Inflammatory macrophage treated with lipopolysaccharide for 1 hour (primary cell): ENCODE measurements at places on chromosomes 11 and 22.

DNA sequence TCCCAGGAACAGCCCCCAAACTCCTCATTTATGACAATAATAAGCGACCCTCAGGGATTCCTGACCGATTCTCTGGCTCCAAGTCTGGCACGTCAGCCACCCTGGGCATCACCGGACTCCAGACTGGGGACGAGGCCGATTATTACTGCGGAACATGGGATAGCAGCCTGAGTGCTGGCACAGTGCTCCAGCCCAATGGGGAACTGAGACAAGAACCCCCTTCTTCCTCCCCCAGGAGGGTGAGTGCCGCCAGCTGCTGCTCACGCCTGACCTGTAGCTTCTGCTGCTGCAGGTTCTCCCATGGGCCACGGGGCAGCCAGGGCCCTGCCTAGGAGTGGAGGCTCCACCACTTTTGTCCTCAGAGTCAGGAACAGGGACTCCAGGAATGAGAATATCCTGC, 78.2 kb downstream of the VPREB1 start:
- DNase-seq: no peak

- DNase-seq: no peak
Observed at GRCh38 chr22:38727123-38727522, 21.4 kb downstream of the GTPBP1 start.

- DNase-seq: no peak
Observed at GRCh38 chr11:12711496-12711895, 37.3 kb downstream of the TEAD1 start.

DNA sequence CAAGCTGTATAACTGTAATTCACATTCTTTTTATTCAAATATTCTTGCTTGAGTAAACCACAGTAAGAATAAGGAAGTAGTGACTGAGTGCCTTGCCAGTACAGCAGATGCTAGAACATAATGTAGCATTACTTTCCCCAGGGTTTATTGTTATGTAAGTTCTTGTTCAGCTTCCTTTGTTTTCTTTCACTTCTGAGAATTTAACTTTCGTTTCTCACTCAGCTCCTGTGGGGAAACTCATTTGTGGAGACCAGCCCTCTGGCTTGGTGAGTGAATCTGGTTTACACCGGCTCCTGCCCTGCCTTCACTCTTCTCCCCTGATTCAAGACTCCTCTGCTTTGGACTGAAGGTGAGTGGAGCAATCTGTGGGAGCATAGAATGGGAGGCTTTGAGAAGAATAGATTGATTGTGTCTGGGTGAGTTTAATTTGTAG, at the start of gene TRIM22:
Gene TRIM22 (plus strand): TSS at position 240 of the 433 bp plus-strand sequence. CDS start 6,443 bp downstream, outside the sequence.
- peak; percentile 87 for DNase-seq

DNA sequence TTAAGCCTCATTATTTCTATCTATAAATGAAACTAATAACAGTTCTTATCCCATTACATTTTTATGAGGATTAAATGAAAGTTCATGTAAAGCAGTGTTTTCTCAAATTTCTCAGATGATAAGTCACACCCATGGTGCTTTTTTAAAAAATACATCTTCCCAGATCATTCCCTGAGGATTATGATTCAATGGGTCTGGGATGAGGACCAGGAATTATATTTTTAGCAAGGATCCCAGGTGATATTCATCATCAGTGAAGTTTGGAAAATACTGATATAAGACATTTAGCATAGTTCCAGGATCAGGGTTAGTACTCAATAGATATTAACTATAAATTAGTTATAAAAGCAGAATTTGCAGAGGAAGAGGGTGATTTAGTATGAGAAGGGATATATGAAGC, 89.1 kb downstream of the BBOX1 start:
- DNase-seq: no peak

DNA sequence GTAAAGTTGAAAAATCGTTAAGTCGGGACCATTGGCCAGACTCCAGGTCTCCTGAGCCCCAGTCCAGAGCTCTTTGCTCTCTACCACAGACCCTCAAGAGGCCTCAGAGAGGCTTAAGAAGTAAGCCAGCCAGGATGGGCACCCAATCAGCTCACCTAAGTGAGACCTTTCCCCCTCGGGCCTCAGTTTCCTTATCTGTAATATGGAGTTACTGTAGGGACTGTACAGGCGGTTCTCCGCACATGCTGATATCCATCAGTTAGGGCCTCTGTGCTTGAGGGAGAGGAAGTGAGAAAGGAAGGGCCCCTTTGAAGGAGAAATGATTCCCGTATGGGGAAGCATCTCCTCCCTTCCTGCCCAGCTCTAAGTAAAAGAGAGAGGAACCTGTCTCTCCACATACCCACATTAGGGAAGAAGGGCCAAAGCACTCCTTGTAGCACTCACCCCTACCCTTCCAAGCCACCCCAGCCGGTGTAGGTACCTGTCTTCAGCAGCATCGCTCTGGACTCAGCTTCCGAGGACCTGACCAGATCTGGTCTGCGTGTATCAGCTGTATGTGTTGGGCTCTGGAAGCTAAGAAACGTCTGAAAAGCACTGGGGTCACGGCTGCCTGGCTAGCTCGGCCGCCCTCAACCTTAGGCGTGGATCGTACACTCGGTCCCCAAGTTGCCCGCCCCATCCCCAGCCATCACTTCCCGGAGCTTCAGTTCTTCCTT, 653 bp downstream of the NAGA start:
- peak; percentile 40 for DNase-seq

DNA sequence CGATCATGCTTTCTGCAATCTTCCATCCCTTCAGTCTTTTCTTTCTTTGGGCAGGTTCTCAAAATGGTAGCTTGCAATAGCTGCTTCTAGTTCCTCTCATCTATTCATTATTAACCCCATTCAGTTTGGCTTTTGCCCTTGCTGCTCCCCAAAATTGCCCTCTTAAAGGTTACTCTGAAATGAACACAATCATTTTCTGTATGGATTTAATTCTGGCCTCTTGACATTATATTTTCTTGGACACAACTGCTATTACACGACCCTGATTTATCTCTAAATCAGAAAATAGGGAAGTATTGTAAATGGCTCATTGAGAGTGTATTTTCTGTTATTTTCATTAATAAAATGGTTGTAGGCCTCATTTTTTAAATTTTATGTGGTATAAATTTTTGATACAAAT, at the start of gene ANGPTL5:
Gene ANGPTL5 (minus strand): TSS at position 101 of the 400 bp plus-strand sequence. CDS start 8,613 bp downstream, outside the sequence.
- DNase-seq: no peak

DNA sequence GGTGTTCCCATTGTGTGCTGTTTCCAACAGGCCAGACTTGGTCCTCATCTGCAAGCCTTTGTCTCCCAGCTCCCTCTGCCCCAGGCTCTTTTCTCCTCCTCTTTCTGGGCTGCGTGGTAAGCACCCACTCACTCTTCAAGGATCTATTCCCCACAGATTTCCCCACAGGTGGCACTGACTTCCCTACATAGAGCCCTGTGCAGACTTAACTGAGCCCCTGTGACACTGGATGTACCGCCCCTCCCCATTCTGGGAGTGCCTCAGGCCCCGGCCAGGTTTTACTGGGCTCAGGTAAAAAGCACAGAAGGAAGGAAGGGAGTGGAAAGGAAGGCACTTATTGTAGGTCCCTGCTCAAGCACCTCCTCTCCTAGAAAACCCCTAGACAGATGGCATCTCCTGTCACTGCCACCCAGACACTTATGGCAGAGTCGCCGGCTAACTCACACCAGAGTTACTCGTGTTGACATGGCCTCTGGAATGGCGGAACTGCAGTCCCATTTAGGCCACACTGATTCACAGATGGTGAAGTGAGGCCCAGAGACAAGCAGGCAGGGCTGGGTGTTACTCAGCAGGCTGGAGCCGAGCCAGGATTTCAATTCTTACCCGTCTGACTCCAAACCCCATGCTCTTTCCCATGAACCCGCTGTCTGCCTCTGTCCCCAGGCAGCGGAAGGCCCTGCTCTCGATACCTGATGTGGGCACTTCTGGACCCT, 47.2 kb downstream of the LRRC32 start:
- DNase-seq: no peak

DNA sequence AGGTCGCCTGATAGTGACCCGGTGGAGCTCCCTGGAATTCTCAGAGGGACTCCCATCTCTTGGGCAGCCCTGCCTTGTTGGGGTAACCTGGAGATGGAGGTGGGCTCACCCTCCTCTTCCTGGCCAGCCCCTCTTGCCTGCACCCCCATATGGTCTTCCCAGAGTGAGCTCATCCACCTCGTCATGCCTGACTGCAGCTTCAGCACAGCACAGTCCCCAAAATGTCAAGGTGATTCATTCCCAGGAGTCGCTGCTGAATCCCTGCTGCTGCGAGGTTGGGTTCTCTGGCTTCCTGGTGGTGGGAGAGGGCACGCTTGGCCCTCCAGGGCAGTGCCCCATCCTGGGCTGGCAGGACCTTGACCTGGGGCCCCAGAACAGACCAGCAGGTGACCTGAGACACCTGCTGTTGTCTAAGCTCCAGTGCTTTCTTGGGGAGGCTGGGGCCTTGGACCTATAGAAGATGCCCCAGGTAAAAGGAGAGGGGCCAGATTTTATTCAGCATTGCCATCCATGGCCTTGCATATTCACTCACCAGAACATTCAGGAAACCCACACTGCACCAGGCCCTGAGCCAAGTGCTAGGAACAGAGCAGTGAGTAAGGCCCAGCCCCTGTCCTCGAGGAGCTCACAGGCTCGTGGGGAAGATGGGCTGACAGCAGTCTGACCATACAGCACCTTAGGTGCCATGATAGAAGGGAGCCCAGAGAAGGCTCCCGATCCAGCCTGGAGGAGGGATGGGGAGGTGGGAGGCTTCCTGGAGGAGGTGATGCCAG, 72.9 kb downstream of the CACNA1I start:
- DNase-seq: no peak
